ENCODE measurements at places on chromosomes 1 and 21.

GRCh38 chr1:171032822-171033702 lies 57.6 kb upstream of the FMO3 start:
- no peaks in the 10 kb centered on the region for H3K36me3 ChIP-seq
- no peak overlapping the region for H3K4me3 ChIP-seq
- no peak overlapping the region for H3K27ac ChIP-seq
- no peaks in the 10 kb centered on the region for H3K4me1 ChIP-seq
- DNase-seq, result no peak
- H3K27me3 ChIP-seq, result no peaks in the 10 kb centered on the region

DNA sequence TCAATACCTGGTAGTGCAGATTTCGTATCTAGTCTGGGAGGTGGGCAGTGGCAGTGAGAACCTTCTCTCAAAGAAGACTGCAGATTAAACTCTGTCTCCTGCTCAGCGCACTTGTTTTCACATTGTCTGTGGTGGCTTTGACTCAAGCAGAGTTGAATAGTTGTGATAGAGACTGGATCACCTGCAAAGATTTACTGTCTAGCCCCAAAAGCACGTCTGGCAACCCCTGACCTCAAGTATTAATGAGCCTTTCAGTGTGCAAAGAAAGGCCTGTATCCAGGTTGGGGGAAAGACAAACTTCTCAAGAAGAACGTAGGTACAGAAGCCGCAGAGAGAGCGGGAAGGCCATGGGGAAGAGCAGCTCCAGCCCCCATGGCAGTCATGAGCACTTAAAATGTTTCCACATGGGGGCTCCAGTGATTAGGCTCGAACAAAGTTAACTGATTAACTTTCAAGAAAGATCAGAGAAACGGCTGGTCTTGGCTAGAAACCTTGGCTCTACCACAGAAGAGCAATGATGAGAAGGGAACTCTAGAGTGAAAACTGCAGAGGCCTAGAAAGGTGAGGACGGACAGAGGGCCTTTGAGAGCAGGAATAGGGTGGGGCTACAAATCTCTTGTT lies 15.2 kb downstream of the HENMT1 start:
- no peak overlapping the region for H3K4me3 ChIP-seq
- peaks cover 35% of the 10 kb centered on the region for H3K4me1 ChIP-seq
- H3K27me3 ChIP-seq, result no peaks in the 10 kb centered on the region
- peak overlapping the region; percentile 85 for H3K27ac ChIP-seq
- DNase-seq, result no peak

- H3K36me3 ChIP-seq, result no peaks in the 10 kb centered on the region
- no peaks in the 10 kb centered on the region for H3K27me3 ChIP-seq
- no peak overlapping the region for H3K4me3 ChIP-seq
- peaks cover 78% of the 10 kb centered on the region for H3K4me1 ChIP-seq
Observed at GRCh38 chr1:109793089-109793485, 29.4 kb upstream of the EPS8L3 start.

DNA sequence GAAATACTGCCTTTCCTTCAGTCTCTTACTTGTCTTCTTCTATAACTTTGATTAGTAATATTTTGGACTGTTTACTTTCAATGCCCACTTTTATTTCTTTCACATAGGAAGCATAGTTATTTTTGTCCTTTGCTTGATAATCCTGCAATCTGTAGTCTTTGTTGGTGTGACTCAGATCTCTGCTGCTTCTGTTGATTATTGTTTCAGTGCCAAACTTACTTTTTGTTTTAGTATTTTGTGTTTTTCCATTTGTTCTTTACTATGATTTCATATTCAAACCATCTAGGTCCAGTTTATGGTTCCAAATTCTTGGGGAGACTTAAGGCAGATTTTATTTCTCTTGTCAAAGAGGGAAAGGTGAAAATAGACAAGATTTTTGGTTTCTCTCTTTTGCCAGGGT lies 399.9 kb downstream of the HLX start:
- H3K4me3 ChIP-seq, result no peak overlapping the region
- no peaks in the 10 kb centered on the region for H3K36me3 ChIP-seq
- H3K27me3 ChIP-seq, result no peaks in the 10 kb centered on the region
- H3K4me1 ChIP-seq, result peaks cover 4% of the 10 kb centered on the region
- no peak overlapping the region for H3K27ac ChIP-seq

- H3K27me3 ChIP-seq, result no peaks in the 10 kb centered on the region
- DNase-seq, result no peak
- H3K4me1 ChIP-seq, result no peaks in the 10 kb centered on the region
- H3K36me3 ChIP-seq, result no peaks in the 10 kb centered on the region
Observed at GRCh38 chr1:218211241-218211640, 73.9 kb upstream of the RRP15 start.

GRCh38 chr1:182217967-182218366 lies 156.5 kb upstream of the ZNF648 start:
- no peaks in the 10 kb centered on the region for H3K36me3 ChIP-seq
- no peak overlapping the region for H3K27ac ChIP-seq
- H3K4me1 ChIP-seq, result no peaks in the 10 kb centered on the region
- no peak overlapping the region for H3K4me3 ChIP-seq

DNA sequence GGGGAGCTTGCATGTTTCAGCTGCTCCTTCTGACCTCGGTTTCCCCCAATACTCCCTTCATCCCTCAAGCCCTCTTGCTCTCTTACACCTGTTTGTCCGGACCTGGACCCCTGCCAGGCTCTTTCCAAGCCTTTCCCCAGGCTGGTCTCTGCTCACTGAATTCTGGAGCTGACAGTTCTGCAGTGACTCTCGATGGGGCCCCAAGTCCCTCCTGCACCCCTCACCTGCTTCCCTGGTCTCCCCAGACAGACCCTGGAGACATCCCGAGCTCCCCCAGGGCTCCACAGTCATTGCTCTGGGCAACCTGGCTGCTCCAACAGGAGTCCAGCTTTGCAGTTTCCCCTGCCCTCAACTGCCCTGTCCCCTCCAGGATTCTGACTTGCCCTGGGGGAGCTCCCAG lies 198.6 kb downstream of the GRIK3 start:
- H3K4me1 ChIP-seq, result no peaks in the 10 kb centered on the region
- no peak for DNase-seq
- peaks cover 16% of the 10 kb centered on the region for H3K27me3 ChIP-seq
- H3K27ac ChIP-seq, result no peak overlapping the region
- H3K36me3 ChIP-seq, result no peaks in the 10 kb centered on the region
- H3K4me3 ChIP-seq, result no peak overlapping the region

GRCh38 chr1:65167586-65168242 lies 19.7 kb downstream of the AK4 start:
- no peak for DNase-seq
- no peaks in the 10 kb centered on the region for H3K36me3 ChIP-seq
- H3K27ac ChIP-seq, result no peak overlapping the region
- no peak overlapping the region for H3K4me3 ChIP-seq

GRCh38 chr1:234007684-234008083 lies 103.2 kb downstream of the SLC35F3 start:
- H3K27ac ChIP-seq, result no peak overlapping the region
- DNase-seq, result no peak
- H3K4me3 ChIP-seq, result no peak overlapping the region
- H3K4me1 ChIP-seq, result no peaks in the 10 kb centered on the region

DNA sequence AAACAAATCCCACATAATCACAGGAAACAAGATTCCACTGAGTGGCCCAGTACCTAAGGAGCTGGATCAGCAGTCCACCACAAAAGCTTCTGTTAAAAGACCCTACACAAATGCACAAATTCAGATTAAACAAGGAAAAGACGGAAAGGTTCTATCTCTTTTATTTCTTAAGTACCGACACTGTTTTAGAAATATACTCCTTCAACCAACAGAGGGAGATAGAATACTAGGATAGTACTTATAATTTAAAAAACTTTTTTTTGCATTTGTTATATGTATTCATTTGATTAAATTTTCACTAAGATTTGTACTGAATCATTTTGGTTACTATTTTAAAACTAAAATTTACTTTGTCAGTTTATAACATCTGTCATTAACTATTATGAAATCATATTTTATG lies 12.5 kb downstream of the CDC7 start:
- H3K27me3 ChIP-seq, result no peaks in the 10 kb centered on the region
- no peak for DNase-seq
- H3K4me1 ChIP-seq, result no peaks in the 10 kb centered on the region
- H3K27ac ChIP-seq, result no peak overlapping the region
- H3K4me3 ChIP-seq, result no peak overlapping the region
- H3K36me3 ChIP-seq, result no peaks in the 10 kb centered on the region

- no peak overlapping the region for H3K27ac ChIP-seq
- no peak for DNase-seq
- no peak overlapping the region for H3K4me3 ChIP-seq
- no peaks in the 10 kb centered on the region for H3K4me1 ChIP-seq
- H3K27me3 ChIP-seq, result no peaks in the 10 kb centered on the region
Observed at GRCh38 chr1:170749549-170749948, 85.6 kb downstream of the PRRX1 start.

DNA sequence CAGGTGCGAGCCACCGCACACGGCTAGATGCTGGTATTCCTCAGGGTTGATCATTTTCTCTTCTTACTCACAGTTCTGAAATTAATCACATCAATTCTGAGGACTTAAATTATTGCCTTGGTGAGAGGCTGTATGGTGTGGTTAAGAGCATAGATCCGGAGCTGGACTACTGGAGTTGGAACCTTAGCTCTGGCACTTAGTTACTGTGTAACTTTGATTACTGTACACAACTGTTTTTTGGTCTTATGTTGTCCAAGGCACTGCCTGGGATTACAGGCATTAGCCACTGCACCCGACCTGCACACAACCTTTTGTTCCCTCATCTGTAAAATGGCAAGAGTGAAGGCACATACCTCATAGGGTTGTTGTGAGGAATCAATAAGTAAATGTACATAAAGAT lies 25.6 kb upstream of the THRAP3 start:
- no peak for DNase-seq
- H3K4me3 ChIP-seq, result no peak overlapping the region
- H3K27me3 ChIP-seq, result no peaks in the 10 kb centered on the region
- no peak overlapping the region for H3K27ac ChIP-seq
- H3K4me1 ChIP-seq, result peaks cover 9% of the 10 kb centered on the region

DNA sequence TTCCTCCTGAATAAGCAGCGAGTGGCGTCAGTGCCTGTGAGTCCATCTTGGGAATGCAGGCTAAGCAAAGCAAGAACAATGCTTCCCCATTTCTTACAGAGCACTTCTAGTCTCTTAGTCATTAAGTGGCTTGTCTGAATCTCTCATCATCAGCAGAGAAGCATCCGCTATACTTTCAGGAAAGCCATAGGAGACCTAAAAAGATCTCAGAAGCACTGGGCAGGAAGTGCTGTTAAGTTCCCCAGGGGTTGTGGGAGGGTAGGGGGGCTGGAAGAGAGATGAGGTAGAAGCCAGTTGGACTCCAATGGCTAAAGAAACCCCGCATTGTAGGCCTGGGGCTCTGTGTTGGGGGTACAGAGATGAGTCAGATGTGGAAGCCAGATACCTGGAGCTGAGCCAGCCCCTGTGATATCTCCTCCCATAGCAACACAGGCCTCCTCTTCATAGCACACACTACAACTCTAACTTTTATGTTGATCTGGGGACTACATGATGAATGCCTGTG lies 44.9 kb downstream of the SYT6 start:
- no peak for DNase-seq
- no peaks in the 10 kb centered on the region for H3K27me3 ChIP-seq
- no peaks in the 10 kb centered on the region for H3K36me3 ChIP-seq
- no peak overlapping the region for H3K27ac ChIP-seq
- H3K4me3 ChIP-seq, result no peak overlapping the region

DNA sequence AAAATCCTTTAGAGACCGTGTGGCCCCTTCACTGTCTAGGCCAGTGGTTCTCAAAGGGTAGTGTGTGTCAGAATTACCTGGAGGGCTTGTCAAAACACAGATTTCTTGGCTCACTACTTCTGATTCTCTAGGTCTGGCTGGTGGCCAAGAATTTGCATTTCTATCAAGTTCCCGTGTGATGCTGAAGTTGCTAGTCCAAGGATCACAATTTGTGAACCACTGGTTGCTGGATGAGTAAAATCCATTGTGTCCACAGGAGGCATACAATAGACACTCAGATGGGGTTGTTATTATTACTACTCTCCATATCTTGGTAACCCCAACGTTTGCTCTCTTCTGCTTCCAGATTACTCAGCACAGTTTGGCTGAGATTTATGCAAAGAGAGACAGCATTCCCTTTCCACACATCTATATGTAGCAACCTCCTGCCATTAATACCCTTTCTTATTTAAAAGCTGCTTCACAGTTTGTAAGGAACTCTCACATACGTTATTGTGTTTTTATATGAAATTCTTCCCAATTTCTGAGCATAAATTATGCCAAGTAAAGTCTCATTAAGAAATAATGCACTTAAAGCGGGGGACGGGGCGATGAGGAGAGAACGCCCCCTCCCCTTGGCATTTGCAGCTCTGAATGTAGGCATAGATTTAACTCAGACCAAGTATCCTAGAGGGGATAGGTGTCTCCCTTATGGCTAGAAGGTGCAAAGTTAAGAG lies 720 bp upstream of the TMCC2 start:
- peaks cover 27% of the 10 kb centered on the region for H3K4me1 ChIP-seq
- peak overlapping the region; percentile 67 for H3K4me3 ChIP-seq
- H3K27ac ChIP-seq, result no peak overlapping the region
- H3K36me3 ChIP-seq, result no peaks in the 10 kb centered on the region
- no peaks in the 10 kb centered on the region for H3K27me3 ChIP-seq

GRCh38 chr1:156503698-156504437 lies 3.3 kb upstream of the MEF2D start:
- DNase-seq, result no peak
- H3K4me1 ChIP-seq, result peaks cover 61% of the 10 kb centered on the region
- H3K4me3 ChIP-seq, result peak overlapping the region; percentile 43
- H3K27me3 ChIP-seq, result no peaks in the 10 kb centered on the region
- H3K27ac ChIP-seq, result peak overlapping the region; percentile 100

DNA sequence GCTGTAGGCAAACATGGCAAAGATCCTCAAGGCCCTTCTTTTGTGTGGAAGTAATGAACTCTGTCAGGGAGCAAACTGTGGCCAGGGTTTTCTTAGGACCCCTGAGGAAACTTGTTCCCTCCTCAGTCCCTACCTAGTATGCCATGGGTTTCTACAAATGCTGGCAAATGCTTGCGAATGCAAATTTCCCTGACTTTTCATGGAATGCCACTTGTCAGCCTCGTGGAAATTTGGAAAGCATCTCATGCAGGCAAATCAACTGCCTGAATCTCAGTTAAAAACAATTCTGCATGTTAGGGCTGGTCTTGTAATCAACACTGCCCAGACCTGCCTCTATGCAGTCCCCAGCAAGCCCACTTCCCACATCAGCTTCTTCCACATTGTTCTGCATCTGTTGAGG lies 334.9 kb upstream of the AJAP1 start:
- no peak overlapping the region for H3K4me3 ChIP-seq
- no peaks in the 10 kb centered on the region for H3K4me1 ChIP-seq
- H3K27me3 ChIP-seq, result peaks cover 10% of the 10 kb centered on the region
- no peak overlapping the region for H3K27ac ChIP-seq
- no peak for DNase-seq

- no peak for DNase-seq
- H3K4me1 ChIP-seq, result no peaks in the 10 kb centered on the region
- H3K36me3 ChIP-seq, result no peaks in the 10 kb centered on the region
- no peaks in the 10 kb centered on the region for H3K27me3 ChIP-seq
- H3K4me3 ChIP-seq, result no peak overlapping the region
- no peak overlapping the region for H3K27ac ChIP-seq
Observed at GRCh38 chr21:35565204-35565611, 495.1 kb downstream of the SETD4 start.

Data from lower lobe of right lung (tissue), 2 donors.